ENCODE measurements at places on chromosomes 16 and 17. TPM values are rescaled to one million over a fixed set of nuclear protein-coding genes. Genes with fewer than 3 reads are reported as not detected.
A peak's percentile ranks its signal among the peaks of the same experiment; 100 is the strongest.

- no peak for DNase-seq
Measured at GRCh38 chr16:17356243-17356933, 114.4 kb downstream of the XYLT1 start.

DNA sequence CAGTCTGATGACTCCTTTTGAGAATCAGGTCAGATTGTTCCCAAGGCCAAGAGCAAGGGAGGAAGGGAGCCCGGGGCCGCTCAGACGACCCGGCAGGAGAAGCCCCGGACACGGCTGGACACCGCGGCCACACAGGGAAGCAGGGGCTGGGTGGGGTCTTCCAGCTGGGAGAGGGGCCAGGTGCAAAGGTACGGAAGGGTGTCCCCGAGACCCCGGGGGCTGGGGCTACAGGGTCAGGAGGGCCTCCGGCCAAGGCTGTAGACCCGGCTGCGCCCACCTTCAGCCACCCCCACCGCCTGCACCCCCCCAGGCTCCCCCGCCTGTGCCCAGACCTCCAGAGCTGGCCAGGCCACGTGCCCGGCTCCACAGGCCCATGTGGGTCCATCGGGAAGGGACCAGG is 21.9 kb upstream of the C1QTNF8 start:
- no peak for DNase-seq

DNA sequence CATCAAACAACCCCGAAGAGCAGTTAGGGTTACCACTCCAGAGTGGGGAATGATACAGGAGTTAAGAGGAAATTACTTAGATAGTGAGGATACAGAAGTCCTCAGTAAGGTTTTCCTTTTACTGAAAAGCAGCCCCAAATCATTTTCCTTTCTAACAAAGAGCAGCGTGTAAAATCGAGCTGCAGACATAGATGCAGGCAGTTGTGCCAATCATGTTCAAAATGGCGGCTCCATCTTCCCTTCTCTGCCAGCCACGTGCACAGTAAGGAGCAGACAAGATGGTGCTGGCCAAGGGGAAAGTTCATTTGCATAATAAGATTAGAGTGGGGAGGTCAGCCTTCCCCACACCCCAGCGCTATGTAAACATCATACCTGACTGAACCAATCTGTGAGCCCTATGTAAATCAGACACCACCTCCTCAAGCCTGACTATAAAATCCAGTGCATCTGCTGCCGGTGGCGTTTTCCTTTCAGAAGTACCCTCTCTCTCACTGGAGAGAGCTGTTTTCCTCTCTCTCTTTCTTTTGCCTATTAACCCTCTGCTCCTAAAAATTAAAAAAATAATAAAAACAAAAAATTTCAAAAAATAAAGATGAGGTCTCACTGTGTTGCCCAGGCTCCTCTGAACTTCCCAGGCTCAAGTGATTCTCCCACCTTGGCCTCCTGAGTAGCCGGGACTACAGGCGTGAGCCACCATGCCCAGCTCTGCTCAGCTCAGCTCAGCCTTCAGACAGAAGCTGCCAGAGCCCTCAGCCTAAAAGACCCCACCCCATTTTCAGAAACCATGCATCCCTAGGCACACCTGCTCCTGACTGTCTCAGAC is 2.6 kb upstream of the SRL start:
- no peak for DNase-seq

DNA sequence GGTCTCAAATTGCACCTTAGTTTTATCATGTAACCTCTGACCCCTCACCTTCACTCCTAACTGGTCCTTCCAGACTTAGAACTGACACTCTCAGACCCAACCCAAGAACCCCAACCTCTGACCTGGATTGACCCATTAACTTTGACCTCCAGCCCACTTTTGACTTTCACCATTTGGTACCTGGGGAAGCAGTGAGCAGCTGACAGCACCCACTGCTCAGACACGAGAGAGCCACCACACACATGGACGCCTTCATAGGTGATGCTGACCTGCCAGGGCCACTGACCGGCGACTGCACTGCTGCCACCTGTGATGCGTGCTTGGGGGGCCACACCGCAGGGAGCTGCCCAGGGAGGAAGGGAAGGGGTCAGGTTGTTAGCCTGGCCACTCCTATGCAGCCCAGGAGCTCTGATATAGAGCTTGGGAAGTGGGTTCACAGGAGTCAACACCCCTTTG is 2.5 kb downstream of the PRSS8 start:
- no peak for DNase-seq

DNA sequence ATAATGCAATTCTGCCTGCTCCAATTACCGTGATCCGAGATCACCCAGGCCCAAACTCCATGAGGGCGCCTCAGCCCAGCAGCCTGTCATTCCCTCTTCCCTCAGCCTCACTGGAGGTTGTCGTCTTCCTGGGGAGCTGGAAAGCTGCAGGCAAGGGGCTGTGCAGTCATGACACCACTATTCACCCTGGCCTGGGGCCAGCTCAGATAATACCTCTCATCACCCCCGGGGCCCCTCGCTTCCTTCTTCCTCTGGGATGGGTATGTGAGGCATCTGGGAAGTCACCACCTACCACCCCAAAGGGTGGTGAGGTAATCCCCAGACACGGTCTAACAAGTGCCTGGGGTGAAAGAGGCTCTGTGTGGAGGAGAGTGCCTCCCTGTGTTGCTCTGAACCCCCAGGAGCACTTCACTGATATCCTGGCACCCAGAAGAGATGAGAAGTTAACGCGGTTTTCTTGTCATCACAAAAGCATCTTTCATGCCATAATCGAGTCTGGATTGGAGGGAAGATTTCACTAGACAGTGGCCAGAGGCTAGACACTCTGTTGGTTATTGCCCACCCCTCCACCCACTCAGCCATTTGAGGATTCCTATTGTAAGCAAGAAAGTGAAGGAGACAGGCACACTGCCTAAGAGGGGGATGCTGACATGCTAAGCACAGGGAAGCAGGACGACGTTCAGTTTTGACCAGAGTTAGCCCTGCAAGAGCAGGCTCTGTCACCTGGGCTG is 18.4 kb downstream of the CFAP20 start:
- DNase-seq = no peak

GRCh38 chr16:66605177-66605978 is 874 bp downstream of the CMTM3 start:
- DNase-seq = peak; percentile 40

DNA sequence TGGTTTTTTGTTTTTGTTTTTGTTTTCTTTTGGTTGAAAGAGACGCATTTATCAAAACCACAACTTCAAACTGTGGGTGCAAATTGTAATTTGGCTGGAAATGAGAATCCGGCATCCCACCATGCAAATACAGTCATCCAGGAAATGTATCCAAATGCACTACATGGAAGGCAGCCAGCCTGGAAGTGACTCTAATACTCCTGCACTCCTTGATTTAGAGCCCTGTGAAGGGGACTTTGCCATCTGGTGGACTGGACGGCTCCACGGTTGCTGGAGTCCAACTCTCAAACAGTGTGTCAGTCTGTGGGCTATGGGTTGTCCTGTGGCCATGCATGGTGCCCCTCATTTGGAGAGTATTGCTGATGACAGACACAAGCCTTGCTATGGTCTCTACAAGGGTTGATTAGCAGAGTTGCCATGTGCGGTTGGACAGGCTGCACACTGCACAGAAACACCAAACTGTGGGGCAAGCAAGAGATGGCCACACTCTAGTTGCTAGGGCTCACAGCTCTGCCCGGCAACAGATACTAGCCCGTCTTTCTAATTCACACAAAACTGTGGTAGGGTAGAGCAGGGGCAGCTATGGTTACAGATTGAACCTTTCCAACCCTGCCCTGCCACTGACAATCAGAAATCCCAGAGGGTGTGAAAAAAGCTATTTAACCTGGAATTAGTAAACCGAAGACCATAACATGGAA is 62.4 kb downstream of the VAT1L start:
- no peak for DNase-seq

The CDRT4 gene
- total RNA-seq = not detected

The CD300H gene
- not detected for total RNA-seq

The CBX8 gene
- total RNA-seq = 14.4 TPM

The P2RX5 gene
- not detected for total RNA-seq

Data from HT-29 (cell line).